ENCODE measurements at places on chromosomes 16 and 17. TPM values are rescaled to one million over a fixed set of nuclear protein-coding genes. Genes with fewer than 3 reads are reported as not detected.

Gene PPL
- 74.8 TPM for total RNA-seq

Gene CES2
- total RNA-seq, result 22.0 TPM

Gene XAF1
- total RNA-seq, result 16.5 TPM

Gene PERCC1
- total RNA-seq, result not detected

Gene KNOP1
- total RNA-seq, result 9.8 TPM

Gene KCNG4
- not detected for total RNA-seq

Gene KRTAP1-5
- not detected for total RNA-seq

- DNase-seq, result no peak
These were observed 74.1 kb upstream of the LHX1 start for GRCh38 chr17:36863131-36863530.

DNA sequence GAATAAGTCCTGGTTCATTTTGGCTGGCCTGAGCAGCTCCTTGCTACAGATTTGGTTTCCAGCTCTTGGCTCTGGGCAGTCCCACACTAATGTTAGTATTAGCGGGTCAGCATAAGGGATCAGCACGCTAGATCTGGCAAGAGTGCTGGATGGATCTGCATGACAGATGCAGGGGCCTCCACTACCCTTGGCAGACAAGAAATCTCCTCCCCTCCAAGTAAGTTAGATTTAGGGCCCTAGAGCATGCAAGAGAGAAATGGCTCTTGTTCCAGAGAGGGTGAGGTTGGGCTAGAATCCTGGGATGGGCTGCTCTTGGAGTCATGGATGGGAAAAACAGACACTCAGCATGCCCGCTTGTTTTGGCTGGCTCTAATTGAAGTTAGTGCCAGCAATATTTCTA is 414.3 kb downstream of the RBFOX1 start:
- DNase-seq, result no peak

DNA sequence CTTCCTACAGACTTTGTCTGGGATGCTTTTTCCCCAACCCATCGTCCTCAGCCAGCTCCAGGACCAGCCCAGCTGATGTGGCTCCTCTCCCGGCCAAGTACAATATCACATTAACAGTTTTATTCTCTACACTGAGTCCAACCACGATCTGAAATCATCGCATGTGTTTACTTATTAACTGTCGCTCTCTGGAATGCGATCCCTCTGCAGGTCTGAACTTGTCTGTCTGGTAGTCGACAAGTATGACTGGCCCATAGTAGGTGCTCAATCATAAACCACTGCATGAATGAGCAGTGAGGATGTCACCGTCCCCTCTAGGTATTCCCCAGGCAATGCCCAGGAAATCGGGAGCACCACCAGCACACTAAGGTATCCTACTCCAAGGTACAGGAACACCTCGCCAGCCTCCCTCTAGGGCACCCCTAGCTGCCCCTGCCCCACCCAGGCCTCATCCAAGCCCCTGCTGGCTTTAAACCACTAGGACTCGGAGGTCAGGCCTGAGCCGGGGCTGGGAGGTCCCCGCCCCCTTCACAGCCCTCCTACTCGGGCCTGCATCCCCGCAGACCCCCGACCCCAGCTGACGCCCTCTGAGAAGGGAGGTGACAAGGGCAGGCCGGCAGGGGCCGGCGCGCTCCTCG is 27.7 kb downstream of the RTN4RL1 start:
- DNase-seq, result no peak

- no peak for DNase-seq
These were observed 3.6 kb upstream of the SLC13A5 start for GRCh38 chr17:6716736-6717135.

DNA sequence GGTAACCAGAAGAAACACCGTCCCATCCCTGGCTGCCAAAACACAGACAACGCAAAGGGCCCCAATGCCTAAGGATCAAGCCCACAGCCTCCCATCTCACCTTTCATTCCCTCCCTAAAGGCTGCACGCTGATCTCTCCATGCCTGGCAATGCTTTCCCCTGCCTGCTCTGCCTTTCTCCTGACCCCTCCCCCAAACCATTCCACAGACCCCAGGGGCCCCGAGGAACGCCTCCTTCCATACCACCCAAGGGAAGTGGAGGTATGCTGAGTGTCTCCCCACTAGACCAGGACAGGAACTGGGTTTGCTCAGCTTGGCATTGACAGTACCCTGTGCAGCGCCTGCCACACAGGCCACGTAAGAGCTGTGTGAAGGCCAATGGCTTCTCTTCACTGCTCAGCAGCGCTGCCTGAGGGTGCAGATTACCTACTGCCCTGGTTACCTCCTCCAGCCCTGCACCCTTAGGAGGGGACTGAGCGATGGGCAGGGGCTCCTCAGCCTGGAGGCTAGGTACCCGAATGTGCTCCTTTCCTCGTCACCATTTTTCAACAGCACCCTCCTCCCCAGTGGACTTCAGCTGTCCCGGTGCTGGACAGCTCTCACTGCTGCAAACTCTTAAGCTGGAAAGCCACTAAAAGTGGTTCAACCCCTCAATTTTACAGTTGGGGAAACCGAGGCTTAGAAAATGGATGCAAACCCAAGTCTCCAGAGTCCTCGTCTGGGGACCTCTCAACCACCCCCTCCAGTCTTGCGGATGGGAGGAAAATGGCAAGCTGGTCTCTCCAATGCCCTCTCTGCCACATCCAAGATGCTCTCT is 45.0 kb downstream of the SRCIN1 start:
- DNase-seq, result no peak

DNA sequence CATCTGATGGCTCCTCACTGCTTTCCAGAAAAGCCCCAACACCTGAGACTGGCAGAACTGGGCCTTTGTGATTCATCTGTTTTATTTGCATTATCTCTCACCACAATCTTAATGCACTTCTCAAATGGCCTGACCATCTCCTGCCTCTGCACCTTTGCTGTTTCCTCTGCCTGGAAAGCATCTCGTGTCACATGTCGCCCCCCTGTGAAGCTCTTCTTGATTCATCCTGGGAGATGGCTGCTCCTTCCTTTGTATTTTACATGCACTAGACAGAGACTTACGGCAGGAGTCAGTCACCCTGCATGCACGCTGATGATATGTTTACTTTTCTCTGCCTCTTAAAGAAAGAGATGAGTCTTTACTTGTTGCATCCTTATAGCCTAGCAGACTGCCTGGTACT is 30.0 kb downstream of the HNF1B start:
- no peak for DNase-seq

GRCh38 chr16:66935314-66936011 is at the start of gene CES2:
Gene CES2, plus strand, starts transcription at chr16:66935516. Its CDS starts 120 bp downstream, at chr16:66935636.
- DNase-seq, result no peak

DNA sequence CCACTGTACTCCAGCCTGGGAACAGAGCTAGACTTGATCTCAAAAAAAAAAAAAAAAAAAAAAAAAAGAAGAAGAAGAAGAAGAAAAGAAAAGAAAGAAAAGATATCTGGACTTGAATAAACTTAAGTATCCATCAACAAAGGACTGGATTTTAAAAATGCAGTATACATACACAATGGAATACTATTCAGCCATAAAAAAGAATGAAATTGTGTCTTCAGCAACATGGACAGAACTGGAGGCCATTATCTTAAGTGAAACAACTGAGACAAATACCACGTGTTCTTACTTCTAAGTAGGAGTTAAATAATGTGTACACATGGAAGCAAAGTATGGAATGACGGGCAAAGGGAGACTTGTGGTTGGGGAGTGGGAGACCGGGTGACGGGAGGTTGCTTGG is 40.1 kb upstream of the MNT start:
- DNase-seq, result no peak

- DNase-seq, result no peak
These were observed 1.1 kb downstream of the DCUN1D3 start for GRCh38 chr16:20899071-20899470.

GRCh38 chr17:63116967-63117830 is 151.2 kb downstream of the TANC2 start:
- no peak for DNase-seq

DNA sequence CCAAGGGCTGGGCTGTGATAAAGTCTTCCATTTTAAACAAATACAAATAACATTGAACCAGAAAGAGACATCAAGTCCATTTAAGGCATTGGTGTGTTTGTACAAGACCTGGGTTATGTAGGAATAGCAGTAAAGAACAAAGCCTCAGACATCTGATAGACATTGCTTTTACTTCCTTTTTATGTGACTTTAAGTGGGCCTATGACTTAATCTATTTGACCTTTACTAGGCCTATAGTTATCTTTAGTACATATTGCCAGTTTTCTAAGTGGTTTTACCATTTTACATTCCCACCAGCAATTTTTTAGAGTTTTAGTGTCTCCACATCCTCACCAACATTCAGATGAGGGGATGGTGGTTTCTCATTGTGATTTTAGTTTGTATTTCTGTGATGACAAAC is 298.8 kb downstream of the ZFHX3 start:
- no peak for DNase-seq

DNA sequence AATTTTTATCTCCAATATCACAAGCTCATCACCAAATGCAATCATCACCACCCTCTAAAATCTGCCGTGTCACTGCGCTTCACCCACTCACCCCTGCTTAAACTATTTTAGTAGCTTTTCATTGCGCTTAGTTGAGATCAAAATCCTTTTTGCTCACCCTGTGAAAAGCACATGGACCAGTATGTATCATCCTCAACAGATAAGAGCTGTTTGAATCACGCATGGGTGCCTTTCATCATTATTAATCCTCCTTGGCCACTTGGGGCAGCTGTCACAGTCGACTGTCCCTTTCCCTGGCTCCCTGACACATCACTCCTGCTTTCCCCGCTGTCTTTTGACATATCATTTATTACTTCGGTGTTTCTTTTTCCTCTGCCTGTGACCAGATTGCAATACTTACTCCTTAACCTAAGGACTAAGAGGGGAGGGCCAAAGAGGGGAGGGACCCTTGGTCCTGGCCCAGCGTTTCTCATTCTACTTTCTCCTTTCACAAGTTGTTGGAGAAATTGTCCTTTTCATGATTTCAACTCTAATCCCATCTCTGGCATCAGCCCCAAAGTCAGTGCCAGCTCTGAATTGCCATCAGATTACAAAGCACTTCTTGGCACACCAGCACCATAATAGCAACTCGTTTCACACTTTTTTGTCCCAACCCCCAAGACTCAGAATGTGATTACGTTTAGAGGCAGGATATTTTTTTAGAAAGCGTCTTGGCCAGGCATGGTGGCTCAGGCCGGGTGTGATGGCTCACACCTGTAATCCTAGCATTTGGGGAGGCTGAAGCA is 8.6 kb upstream of the KDM6B start:
- no peak for DNase-seq

DNA sequence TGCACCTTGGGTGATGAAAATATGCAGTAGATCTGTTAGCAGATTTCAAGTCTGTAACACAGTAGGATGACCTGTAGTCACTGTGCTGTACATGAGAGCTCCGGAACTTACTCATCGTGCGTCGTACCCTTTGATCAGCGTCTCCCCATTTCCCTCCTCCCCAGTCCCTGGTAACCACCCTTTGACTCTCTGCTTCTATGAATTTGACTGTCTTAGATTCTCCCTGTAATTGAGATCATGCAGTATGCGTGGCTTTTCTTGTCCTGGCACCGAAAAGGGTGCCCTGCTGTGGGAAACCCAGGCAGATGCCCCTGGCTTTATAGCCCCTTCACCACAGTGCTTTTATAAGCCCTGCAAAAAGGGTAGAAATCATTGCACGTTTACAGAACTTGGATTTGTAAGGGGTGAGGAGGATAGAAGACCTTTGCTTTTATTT is 20.5 kb downstream of the CLEC16A start:
- no peak for DNase-seq

DNA sequence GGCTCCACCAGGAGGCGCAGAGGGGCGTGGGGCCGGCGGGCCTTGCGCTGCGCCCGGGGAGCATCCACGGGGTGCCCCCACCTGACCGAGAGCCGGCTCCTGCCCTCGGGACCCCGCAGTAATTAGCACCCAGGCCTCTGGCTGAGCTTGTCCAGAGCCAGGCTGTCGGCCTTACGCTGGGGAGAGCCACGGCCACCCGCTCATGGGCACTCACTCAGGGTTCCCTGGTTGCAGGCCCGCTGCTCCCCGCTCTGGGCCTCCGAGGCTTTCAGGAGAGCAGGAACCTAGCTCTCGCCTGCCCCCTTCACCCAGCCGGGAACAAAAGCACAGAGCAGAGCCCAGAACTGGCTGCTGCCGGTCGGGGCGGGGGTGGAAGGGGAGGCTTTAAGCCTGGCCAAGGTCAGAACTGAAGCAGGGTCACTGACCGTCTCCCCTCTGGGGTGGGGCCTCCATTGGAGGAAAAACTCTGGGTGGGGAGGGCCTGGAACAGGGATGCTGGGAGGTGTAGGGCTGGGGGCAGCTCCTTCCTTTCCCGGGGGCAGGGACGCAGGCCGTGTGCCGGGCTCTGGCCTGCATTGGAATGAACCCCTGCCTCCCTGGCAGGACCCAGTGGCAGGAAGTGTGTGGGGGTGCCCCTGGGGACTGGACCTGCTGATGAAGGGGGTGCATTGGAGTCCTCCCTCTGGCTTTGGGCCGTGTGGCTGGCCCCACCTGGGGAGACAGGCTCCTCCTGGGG is 12.3 kb downstream of the GLIS2 start:
- peak; percentile 96 for DNase-seq

GRCh38 chr17:78529871-78530670 is 47.1 kb downstream of the DNAH17 start:
- DNase-seq, result no peak

GRCh38 chr16:27436065-27436464 is 34.1 kb downstream of the IL21R start:
- DNase-seq, result peak; percentile 82

DNA sequence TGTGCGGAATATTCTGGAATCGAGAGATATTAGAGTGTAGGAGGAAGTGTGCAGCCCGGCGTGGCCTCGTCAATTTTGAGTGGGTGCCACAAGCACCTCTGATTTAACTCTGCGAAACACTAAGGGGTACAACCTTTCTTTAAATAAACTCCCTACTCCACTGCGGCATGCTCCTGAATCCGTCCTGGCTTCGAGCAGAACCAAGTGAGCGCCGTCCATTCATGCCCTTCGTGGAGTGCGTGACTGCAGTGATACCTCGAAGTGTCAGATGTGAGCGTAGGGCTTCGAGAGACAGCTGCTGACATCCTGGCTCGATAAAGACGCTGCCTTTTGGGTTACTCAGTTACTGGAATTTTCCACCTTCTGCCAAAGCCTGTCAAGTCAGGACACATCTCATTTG is 128.8 kb downstream of the FOXL1 start:
- no peak for DNase-seq

Data from esophagus muscularis mucosa (tissue), 4 donors.